B cell (primary cell): ENCODE measurements at places on chromosomes 5 and 9.
A peak's percentile ranks its signal among the peaks of the same experiment; 100 is the strongest.

- H3K36me3 ChIP-seq: no peaks in the 10 kb centered on the region
- H3K4me3 ChIP-seq: no peak overlapping the region
These were observed 70.3 kb downstream of the APTX start for GRCh38 chr9:32931129-32931528.

DNA sequence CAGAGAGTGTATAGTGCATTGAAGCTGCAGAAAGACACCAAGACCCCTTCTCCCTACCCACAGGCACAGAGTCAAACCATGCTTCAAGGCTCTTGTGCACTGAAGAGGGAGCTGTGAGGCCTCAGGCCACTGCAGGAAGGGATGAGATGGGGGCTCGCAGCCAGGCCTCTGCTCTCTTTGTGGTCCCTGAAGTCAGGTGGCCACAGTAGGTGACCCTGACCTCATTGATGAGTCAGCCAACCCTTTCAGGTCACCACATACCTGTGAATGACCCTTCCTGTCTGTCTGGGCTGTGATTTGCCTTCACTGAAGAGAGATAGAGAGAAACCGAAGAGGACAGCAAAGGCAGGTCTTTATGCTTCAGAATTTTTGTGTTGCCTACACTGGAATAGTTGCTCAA, 372.1 kb downstream of the ACTL7B start:
- no peaks in the 10 kb centered on the region for H3K4me1 ChIP-seq
- no peak overlapping the region for H3K27ac ChIP-seq
- no peak for DNase-seq

DNA sequence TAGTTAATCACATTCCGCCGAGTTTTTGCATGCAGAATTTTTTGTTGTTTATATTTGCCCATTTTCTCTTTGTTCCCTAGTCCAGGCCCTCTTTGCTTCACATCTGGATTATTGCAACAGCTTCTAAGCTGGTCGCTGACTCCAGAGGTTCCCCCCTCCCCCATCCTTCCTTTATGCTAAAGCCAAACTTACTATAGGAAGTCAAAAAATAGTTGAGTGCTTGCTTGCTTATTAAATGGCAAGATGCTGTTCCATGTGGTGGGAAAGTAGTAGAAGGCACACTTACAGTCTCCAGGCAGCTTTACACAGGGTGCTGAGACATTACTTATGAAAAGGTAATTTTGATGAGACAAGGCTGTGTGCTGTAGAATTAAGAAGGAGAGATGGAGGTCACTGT, 1.3 kb downstream of the ZBTB34 start:
- H3K27ac ChIP-seq: peak overlapping the region; percentile 46
- no peak for DNase-seq
- peaks cover 32% of the 10 kb centered on the region for H3K4me1 ChIP-seq
- peak overlapping the region; percentile 60 for H3K4me3 ChIP-seq

DNA sequence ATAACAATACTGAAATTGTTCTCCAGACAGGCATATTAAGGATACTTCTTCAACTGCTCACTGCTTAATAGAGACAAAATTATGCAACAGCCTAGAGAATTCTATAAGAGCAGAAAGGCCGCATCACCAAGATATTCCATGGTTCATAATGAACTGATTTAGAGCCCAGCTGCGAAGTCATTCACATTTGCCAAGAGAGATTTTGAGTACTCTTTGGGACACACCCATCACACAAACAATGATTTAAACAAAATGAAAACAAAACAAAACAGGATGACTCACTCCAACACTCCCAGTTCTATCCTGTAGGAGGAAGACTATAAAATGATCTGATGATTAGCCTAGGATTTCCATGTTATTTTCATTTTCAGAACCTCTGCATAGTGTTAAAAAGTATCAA, 145.7 kb upstream of the GNA14 start:
- no peak overlapping the region for H3K27ac ChIP-seq
- no peaks in the 10 kb centered on the region for H3K36me3 ChIP-seq
- H3K27me3 ChIP-seq: no peaks in the 10 kb centered on the region
- no peak overlapping the region for H3K4me3 ChIP-seq

DNA sequence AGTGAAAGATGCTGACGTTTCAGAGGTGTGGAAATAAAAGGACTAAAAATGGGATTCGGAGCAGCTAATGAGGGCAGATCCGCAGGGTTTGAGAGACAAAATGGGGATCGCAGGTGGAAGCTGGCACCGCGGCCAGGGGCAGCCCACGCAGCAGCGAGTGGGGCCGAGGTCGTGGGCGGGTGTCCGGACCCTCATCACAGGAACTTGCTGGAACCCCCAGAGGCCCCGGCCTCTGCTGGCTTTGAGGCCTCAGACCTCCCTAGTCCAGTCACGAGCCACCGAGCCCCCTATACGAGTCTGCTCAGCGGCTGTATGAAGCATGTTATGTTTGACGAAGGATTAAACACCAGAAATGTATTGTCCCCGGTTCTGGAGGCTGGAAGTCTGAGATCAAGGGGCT, 45.8 kb upstream of the FCN1 start:
- H3K36me3 ChIP-seq: no peaks in the 10 kb centered on the region
- no peaks in the 10 kb centered on the region for H3K27me3 ChIP-seq
- no peaks in the 10 kb centered on the region for H3K4me1 ChIP-seq
- no peak for DNase-seq
- no peak overlapping the region for H3K4me3 ChIP-seq

DNA sequence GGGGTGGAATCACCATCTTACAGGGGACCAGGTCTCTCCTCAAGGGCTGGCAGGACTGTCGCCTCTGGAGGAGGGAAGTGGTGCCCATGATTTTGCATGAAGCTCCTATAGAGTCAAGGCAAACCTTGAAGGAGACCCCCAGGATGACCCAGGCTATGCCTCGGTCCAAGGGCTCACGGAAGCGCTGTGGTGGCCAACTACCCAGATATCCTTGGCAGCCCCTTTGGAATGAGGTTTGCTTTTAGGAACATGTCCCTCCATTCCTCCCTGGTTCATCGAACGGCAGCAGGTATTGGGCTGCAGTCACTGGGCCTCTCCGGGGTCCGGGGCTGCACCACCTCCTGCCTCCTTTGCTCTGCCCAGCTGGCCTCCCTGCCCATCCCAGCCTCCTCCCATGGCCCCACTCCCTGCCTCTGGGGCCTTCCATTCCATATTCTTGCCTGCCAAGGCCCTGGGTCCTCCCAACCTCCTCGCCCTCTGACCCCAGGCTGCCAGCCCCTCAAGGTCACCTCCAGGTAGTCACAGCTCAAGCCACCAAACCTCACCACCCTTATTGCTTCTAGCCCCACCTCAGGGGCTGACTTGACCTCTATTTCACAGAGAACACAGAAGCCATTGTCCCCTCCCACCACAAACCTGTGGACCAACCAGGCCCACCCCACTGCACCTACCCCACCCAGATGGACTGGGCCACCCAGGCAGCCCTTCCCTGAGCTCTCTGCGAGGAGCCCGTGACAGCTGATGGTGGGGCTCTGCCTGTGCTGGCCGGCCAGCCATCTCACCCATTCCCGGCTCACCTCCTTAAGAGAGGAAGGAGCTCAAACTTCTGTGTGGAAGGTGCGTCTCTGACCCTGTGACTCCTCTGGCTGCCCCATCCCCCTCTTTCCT, 3.6 kb upstream of the IL3 start:
- no peaks in the 10 kb centered on the region for H3K36me3 ChIP-seq
- no peak overlapping the region for H3K4me3 ChIP-seq
- H3K4me1 ChIP-seq: no peaks in the 10 kb centered on the region

DNA sequence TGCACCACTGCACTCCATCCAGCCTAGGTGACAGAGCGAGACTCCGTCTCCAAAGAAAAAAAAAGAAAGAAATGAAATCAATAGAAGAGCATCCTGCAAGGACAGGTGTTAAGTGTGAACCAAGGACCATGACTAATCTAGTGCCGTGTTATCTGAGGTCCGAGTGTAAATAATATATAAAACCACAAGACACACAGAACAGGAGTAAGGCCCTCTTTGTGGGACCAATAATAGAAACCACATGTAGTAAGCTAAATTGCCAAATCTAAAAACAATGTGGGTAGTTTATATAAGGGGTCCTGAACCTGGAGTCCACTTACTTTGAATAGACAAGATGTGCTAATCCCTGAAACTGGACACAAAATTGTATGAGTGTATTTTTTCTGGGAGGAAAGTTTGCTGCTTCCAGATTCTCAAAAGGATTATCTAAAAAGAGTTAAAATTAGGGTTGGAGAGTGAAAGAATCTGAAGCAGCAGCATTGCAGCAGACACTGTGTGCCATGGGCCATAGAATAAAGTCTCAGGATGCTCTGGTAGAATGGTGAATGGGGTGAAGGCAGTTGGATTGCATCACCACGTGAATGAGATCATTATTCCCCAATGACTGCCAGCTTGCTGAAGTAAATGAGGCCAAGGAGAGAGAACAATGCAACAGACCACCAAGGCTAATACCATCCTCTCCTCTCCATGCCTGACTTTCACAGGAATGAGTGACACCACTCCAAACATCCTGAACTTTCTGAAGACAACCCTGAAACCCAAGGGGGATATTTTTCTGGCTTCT, 222.7 kb downstream of the DCP2 start:
- no peak overlapping the region for H3K4me3 ChIP-seq
- no peaks in the 10 kb centered on the region for H3K36me3 ChIP-seq

DNA sequence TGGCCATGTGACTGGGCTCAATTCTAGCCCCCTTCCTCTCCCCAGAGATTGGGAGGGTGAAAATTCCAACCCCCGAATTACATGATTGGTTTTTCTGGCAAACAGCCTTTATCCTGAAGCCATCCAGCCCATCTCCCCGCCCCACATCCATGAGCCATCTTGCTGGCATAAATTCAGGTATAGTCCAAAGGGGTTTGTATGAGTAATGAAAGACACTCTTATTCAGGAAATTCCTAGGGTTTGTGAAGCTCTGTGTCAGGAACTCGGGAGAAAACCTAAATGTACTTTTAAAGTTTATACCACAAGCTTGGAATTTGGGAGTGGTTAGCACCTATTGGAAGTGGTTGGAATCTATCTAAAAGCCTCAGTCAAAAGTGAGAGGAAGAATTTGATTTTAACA, 80.6 kb upstream of the SIMC1 start:
- no peak overlapping the region for H3K27ac ChIP-seq
- no peak overlapping the region for H3K4me3 ChIP-seq
- H3K27me3 ChIP-seq: no peaks in the 10 kb centered on the region
- DNase-seq: no peak
